ENCODE measurements at places on chromosomes 12 and 14.

GRCh38 chr14:104895786-104896661 lies 28.7 kb upstream of the PLD4 start:
- DNase-seq, result no peak

GRCh38 chr12:79067977-79068376 lies 203.4 kb downstream of the SYT1 start:
- no peak for DNase-seq

GRCh38 chr12:34397591-34398365 lies 375.5 kb downstream of the ALG10 start:
- DNase-seq, result no peak

- no peak for DNase-seq
Observed at GRCh38 chr12:57143454-57143853, 4.0 kb downstream of the LRP1-AS start.

- no peak for DNase-seq
Observed at GRCh38 chr14:105204206-105204930, 23.3 kb upstream of the NUDT14 start.

Data from NCI-H2081 treated with DMSO at 0.1 percent for 48 hours (cell line).